A673 (cell line): ENCODE measurements at places on chromosomes 11 and 22. TPM values are rescaled to one million over a fixed set of nuclear protein-coding genes. Genes with fewer than 3 reads are reported as not detected.

Gene TMEM121B
- 2.5 and 3.0 TPM in 2 replicates for total RNA-seq

Gene MMP3
- 1.1 and 1.3 TPM in 2 replicates for total RNA-seq

Gene GTSE1
- total RNA-seq = 87.3 and 88.1 TPM in 2 replicates

Gene ANGPTL5
- not detected in 2 replicates for total RNA-seq

Gene OR2AG2
- not detected in 2 replicates for total RNA-seq

Gene C11orf65
- total RNA-seq = 0.43 and 0.59 TPM in 2 replicates

- H3K4me3 ChIP-seq = no peak overlapping the region
- H3K36me3 ChIP-seq = no peaks in the 10 kb centered on the region
- H3K27me3 ChIP-seq = no peaks in the 10 kb centered on the region
- no peak for DNase-seq
These were observed 27.7 kb upstream of the RRM1 start for GRCh38 chr11:4066910-4067309.

DNA sequence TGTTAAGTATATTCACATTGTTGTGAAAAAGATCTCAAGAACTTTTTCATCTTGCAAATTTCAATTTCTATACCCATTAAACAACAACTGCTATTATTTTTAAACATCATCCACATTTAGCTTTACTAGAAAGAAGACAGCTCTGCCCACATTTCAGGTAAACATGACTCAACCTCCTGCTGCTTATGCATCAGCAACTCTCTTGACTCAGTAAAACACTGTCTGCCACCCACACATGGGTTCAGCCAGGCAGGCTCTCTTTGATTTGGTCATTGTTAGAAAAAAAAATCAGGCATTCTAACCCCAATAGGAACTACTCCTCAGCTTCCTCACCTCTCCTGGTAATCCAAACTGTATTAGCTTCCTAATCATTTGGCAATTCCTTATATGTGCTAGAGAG, 5.1 kb upstream of the ENDOD1 start:
- H3K4me1 ChIP-seq = no peaks in the 10 kb centered on the region
- H3K4me3 ChIP-seq = no peak overlapping the region

DNA sequence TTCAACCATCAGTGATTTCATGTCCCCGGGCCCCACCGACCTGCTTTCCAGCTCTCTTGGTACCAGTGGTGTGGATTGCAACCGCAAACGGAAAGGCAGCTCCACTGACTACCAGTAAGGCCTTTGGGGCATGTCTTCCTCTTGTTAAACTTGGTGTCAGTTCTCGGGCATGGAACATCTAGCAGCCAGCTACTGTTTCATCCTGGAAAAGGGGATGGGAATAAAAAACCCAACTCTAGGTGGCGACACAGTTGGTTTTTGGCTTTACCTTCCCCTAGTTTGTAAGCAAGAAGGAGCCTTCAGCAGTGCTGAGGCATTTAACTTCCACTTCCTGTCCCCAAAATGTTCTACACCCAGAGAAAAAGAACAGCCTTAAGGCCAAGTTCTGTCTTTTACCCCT, 76.7 kb downstream of the BMAL1 start:
- no peak overlapping the region for H3K4me3 ChIP-seq
- no peaks in the 10 kb centered on the region for H3K27me3 ChIP-seq

DNA sequence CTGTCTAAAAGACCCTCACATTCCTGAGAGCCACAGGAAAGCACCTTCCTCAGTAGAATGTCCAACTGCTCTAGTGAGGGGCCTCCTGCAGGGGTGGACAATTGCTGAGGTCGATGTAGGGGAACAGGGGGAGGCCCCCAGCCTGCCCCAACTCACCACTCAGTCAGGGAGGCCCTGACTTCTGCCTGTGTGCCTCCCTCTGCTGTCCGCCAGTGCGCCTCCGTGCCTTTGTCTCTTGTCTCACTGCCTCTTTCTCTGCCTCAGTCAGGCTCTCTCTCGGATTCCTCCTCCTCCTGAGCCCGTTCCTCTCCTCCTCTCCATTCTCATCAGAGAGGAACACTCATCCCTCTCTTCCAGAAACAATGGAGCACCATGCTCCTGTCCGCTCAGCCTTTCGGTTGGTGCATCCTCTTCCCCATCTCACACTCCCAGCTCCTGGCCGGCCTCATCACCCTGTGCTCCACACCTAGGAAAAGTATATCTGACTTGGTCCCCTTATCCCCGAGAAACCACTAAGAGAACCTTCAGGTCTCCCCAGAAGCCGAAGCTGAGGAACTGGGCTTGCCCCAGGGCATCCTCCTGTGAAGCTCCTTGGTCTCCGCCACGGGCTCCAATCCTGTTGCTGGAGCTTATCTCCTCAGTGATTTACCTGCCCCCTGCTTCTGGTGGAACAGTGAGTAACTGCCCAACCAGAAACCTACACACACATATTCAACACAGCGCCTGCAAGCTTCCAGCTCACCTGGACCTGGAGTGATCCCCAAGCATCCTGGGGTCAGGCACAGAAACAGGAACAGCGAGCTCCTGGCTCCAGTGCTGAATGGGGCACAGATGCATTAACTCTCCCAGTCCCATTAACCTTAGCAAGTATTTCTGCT, 2.3 kb downstream of the B3GAT1 start:
- H3K4me1 ChIP-seq = peaks cover 22% of the 10 kb centered on the region
- H3K36me3 ChIP-seq = no peaks in the 10 kb centered on the region
- H3K27ac ChIP-seq = no peak overlapping the region
- H3K4me3 ChIP-seq = no peak overlapping the region
- no peak for DNase-seq
- peaks cover 51% of the 10 kb centered on the region for H3K27me3 ChIP-seq

DNA sequence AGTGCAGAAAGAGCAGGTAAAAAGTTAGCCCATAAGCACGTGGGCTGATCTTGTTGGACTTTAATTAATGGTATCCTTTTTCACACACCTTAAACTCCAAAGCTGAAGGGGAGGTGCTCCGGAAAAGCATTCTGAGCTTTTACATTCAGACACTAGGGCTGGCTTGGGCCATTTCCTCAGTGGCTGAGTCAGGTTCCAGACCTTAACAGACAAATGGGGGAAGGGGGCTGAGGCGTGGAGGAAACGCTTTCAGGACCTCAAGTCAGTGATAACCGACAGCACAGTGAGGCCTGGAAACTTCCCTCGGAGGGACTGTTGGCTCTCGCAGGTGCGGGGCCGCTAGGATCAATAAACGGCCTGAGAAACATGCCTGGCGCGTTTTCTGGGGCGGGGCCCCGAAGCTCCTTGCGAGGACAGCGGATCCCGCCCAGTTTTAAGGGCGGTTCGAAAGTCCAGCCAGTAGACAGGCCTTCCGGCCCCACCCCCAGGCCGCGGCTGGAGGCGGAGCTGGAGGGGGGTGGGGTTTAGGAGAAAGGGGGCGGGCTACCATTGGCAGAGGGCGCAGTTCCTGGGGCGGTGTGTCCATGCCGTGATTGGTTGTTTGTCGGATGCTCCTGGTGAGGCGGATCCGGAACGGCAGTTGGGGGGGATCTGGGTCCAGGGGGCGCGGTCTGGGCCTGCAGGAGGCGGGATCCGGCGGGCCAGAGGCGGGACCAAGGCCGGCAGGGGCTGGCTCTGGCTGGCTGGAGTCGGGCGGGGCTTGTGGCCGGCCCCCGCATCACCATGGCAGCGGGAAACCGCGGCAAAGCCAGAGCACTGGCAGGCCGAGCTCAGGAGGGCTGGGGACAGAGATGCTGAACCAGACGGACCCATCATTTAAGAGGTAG, 8.0 kb downstream of the C11orf52 start:
- H3K36me3 ChIP-seq = no peaks in the 10 kb centered on the region
- peak overlapping the region; percentile 41 for H3K4me3 ChIP-seq
- H3K27ac ChIP-seq = peak overlapping the region; percentile 67
- DNase-seq = peak; percentile 98
- no peaks in the 10 kb centered on the region for H3K27me3 ChIP-seq

DNA sequence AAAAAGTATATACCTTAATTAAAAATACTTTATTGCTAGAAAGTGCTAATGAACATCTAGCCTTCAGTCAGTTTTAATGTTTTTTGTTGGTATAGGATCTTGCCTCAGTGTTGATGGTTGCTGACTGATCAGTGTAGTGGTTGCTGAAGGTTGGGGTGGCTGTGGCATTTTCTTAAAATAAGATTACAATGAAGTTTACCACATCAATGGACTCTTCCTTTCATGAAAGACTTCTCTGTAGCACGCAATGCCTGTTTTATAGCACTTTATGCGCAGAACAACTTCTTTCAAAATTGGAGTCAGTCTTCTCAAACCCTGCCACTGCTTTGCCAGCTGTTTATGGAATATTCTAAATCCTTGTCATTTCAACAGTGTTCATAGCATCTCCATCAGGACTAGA, 50.6 kb downstream of the LDLRAD3 start:
- H3K36me3 ChIP-seq = no peaks in the 10 kb centered on the region
- H3K27ac ChIP-seq = no peak overlapping the region
- no peaks in the 10 kb centered on the region for H3K4me1 ChIP-seq
- DNase-seq = no peak
- H3K4me3 ChIP-seq = no peak overlapping the region

GRCh38 chr11:61976420-61976800, 9.0 kb upstream of the FTH1 start:
- peaks cover 31% of the 10 kb centered on the region for H3K4me1 ChIP-seq
- H3K4me3 ChIP-seq = no peak overlapping the region
- DNase-seq = no peak
- no peak overlapping the region for H3K27ac ChIP-seq
- no peaks in the 10 kb centered on the region for H3K27me3 ChIP-seq
